Urinary bladder (tissue), 4 donors: ENCODE measurements at places on chromosomes 1 and 21. TPM values are rescaled to one million over a fixed set of nuclear protein-coding genes. Genes with fewer than 3 reads are reported as not detected.

DNA sequence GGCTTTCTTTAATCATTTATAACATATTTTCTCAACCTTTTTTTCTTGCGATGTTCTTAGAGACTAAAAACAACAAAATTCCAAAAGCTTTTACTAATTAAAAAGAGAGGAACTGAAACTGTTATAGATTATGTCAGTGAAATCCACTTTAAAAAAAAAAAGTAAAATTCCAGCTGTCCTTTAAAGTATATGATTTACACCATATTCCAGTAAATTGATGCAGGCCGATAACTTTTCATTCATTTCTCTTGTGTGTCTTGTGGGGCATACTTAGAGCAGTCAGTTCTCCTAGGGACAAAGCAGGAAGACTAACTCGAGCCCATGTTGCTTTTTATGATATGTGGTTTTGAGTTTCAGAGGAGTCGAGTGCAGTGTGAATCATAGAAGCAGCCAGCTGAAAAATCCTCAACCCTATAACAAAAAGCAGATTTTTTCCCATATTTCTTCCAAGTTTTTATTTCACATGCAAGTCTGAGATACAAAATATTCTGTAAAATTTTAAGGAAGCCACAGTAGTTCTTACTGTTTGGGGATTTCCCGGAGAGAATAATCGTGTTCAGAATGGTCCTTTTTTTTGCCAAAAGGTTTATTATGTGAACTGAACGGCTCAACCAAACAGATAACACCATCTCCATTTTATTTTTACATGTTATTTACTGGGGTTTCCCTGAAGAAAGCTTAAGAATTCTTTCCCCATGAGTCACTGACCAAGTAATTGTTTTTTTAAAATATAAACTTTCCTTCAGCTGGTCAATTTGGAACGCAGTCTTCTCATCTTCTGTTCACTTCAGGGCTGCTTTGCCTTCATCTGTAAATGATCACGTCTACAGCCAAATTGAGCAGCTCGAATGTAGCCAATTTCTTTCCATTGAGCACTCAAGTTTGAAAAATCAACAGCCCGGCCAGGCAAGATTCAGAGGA is 77.0 kb upstream of the C1orf105 start:
- DNase-seq: no peak

DNA sequence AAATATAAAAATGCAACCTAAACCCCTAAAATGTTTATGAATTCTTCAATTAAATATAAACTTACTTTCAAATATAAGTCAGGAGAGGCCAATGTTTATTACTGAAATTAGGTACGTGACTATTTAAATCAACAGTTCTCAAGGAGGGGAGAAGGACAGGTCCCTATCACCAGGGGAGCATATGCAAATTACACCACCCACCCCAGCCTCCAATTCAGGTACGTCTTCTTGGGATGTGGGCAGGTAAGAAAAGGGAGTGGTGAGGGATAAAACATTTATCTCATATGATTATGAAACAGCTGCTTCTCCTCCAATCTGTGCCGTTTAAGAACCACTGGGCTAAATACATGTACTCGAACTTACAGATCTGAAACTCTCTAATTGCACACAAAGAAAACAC is 3.4 kb downstream of the COP1 start:
- DNase-seq: no peak

GRCh38 chr1:27406362-27406680 is 13.9 kb downstream of the GPR3 start:
- no peak for DNase-seq

- no peak for DNase-seq
Observed at GRCh38 chr1:47198214-47198613, 8.4 kb upstream of the PDZK1IP1 start.

- no peak for DNase-seq
Observed at GRCh38 chr1:92870591-92870990, 38.8 kb downstream of the RPL5 start.

GRCh38 chr1:197042676-197043341 is 24.3 kb downstream of the F13B start:
- no peak for DNase-seq

DNA sequence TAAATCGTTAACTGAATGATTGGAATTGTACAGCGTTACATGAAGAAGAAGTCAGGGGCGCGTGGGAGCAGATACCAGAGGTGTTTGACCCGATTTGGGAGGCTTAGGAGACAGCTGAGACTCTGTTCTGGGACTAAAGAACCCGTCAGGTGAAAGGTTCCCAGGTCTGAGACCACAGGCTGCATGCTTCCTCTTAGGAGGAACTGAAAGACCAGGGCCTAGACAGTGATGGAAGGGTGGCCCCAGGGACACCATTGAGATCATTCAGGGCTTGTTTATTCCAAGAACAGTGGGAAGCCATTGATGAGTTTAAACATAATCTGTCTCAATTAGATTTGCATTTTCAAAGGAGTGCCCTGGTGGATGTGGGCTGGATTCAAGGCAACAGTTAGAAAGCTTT is 904 bp downstream of the KLF17 start:
- no peak for DNase-seq

GRCh38 chr1:118154220-118154619 is 30.8 kb downstream of the SPAG17 start:
- no peak for DNase-seq

DNA sequence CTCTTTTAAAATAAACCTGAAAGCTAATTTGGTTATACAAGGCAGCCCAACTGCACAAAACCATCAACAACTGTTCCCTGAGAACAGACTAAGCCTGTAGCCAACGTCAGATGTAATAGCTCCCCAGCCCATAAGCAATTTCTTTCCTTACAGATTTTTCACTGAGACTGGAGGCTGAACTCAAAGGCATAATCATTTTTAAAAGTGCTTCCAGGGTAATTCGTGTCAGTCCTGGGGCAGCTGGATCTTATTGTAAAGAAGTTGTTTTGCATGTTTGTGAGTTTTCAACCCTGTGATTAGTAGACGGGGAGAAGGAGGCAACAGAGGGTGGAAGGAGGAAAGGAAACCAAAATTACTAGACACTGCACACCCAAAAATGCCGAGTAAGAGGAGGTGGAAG is 3.2 kb downstream of the DPT start:
- no peak for DNase-seq

DNA sequence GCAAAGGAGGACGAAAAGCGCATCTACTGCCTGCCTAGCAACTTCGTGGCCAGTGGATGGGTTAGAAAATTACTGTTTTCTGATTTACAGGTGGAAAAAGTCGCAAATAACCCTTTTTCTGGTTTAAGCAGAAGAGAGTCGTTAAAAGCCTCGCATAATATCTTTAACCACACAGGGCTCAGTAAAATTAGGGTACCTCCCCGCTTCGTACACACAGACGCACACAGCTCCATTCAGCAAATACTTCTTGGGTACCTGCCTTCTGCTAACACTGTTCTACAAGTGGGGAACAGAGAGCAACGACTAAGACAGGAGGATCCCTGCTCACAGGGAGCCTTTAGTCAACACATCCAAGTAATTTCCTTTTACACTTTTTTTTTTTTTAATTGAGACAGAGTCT is 704 bp downstream of the ALG6 start:
- no peak for DNase-seq

- DNase-seq: no peak
Observed at GRCh38 chr1:36236302-36236701, 12.1 kb downstream of the THRAP3 start.

GRCh38 chr1:8938232-8938999 is 7.3 kb upstream of the CA6 start:
- DNase-seq: no peak

- no peak for DNase-seq
Observed at GRCh38 chr1:164703463-164703862, 144.5 kb downstream of the PBX1 start.

DNA sequence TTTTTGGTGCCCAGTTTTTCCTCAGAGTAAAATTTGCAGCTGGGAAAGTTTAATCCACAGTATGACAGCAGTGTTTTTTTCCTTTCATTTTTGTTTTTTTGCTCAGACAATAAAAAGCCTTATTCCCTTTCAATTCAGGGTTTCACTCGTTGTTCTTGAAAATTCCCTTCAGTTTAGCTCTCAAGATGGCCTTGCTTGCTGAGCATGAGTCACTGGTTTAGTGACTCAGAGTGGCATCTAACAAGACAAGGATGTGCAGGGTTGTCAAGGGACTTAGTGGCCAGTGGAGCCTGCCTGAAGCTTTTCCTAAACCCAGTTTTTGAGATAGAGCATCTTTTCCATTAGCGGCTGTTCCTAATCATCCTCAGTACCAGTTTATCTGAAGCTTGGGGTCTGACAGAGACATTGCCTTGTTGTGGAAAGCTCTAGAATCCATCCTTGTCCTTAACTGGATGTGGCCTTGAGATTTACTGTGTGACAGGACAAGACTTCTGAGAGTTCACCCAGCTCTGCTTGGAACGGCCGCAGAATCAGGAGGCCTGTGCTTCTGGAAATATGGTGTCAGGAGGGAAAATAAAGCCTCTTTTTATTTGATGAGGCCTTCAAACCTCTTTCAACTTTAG is 48.4 kb upstream of the DNAJC6 start:
- DNase-seq: no peak

DNA sequence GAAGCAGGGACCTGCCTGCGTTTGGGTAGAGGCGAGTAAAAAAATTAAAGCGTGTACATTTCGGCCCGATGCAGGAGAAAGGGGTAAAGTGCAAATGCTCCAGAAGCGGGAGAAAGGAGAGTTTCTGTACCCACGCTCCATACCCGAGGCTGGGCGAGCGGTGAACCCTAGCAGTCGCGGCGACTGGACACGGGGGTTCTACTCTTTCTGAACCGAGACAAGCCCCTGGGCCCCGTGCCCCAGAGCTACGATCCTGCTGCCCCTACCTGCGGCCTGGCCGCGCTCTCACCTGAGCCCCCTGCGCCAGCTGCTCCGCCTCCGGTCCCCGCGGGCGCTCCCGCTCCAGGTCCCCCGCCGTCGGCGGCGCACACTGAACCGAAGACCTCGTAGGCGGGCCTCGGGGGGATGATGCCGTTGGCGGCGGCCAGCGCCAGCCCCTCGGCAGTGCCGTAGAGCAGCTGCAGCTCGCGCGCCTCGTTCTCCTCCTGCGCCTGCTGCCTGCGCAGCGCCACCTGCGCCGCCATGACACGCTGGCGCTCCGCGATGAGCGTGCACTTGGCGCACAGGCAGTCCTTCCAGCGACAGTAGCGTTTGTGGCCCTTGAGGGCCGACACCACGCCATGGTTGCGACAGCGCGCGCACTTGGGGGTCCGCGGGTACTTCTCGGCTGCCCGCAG is 2.4 kb downstream of the DMRTA2 start:
- no peak for DNase-seq

DNA sequence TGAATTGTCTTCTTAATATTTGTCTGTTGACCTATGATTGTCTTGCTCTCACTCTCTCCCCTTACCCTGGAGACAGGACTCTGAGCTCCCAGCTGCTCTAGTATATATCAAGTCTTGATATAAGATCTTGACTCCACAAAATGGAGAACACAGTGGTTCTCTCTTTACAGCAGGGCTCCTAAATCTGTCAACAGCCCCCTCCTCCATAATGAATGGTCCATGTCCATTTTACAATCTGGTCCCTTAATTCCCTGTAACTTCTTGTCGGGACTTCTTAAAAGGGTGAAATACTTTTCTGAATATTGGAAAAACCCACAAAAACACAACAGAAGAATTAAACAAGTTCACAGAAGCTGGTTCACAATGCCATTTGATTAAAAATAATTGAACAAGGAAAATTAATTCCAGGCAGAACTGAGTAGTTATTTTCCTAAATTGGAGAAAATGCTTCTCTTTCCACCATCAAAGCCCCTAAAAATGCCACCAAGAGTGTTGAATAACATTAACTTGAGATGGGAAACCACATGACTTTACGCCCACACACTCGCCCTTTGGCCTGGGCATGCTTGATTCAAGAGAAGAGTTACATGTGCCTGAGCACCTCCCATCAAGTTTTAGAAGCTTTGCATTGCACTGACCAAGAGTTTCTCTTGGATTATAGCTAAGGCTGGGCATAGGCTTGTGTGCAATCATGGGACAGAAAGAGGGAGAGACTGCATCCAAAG is 109.8 kb downstream of the TOMM20 start:
- no peak for DNase-seq

- DNase-seq: no peak
Observed at GRCh38 chr21:15809818-15810217, 80.0 kb downstream of the USP25 start.

VASH2 gene
- 1.9 TPM for polyA plus RNA-seq

CHAF1B gene
- 1.3 TPM for polyA plus RNA-seq

HES2 gene
- polyA plus RNA-seq: 0.03 TPM

FAM72D gene
- 0.25 TPM for polyA plus RNA-seq

CD164L2 gene
- polyA plus RNA-seq: 0.06 TPM

GNAT2 gene
- not detected for polyA plus RNA-seq

PHC2 gene
- 179 TPM for polyA plus RNA-seq
